ENCODE measurements at places on chromosomes 16 and 17.

GRCh38 chr16:23523321-23523720, 13.0 kb upstream of the GGA2 start:
- DNase-seq: no peak

- no peak for DNase-seq
Observed at GRCh38 chr17:27622986-27623385, 8.0 kb upstream of the LGALS9 start.

DNA sequence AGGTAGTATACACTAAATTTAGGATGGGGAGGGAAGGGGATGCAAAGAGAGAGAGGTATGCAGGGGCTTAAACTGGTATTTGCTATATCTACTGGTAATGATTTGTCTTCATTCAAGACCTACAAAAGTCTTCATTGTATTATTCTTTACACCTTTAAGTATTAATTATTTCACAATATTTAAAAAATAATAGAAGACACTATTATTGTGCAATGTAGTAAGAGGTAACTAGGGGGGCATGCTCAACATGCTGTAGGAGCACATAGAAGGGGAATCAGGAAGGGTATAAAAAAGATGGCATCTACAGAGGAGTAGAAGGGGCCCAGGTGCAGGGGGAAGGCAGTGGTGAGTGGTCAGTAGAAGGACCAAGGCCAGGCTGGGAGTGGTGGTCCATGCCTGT, 14.9 kb upstream of the CCR7 start:
- no peak for DNase-seq

DNA sequence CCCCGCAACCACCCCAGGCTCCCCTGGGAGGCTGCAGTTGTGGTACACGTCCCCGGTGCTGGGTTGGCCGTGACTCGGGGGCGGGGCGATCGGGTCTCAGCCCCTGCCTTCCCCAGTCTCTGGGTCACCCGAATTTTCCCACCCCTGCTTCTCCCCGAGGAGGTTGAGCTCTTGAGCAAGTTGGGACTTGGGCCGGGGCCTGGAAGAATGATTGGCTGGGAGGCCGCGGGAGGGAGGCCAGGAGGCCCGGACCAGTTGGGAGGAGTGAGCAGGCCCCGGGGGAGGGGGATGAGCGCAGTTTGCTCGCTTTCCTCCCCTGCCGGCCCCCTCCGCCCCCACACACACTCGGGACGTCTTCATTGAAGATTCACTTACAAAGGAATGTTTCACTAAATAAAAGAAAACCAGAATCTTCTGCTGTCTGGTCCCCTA, 4.5 kb upstream of the HEXIM1 start:
- no peak for DNase-seq

DNA sequence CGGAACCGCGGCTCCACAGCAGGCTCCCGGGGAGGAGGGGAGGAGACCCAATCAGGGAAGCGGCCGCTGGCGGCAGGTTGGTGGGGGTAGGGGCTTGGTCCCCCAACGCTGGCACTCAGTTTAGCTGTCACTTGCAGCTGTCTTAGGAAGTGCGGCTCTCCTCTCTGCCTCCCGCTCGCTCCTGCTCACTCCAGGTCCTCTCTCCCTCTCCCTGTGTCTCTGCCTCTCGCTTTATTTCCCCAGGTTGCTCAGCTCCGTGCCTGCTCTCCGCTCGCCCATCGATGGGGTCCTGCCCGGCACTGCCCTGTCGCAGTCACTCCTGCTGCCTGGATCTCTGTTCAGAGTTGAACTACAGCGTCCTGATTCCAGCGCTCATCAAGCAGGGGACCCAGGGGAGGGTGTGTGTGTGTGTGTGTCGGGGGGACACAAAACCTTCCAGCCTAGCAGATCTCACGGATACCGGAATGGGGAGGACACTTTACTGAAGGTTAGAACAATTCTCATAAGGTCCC, 145.6 kb downstream of the ENGASE start:
- DNase-seq: no peak

DNA sequence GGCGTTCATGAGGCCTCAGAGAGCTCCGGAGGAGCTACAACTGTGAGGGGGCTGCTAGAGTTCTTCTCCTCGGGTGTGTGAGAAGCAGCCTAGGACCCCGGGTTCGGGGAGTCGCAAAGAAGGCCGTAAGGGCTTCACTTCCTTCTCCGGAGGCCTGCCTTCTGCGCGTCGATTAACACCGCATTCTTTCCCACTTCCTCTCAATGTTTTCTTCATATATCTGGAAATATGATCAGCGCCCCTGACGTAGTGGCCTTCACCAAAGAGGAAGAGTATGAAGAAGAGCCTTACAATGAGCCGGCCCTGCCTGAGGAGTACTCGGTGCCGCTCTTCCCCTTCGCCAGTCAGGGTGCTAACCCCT, 449 bp downstream of the SMCR8 start:
- peak; percentile 54 for DNase-seq

DNA sequence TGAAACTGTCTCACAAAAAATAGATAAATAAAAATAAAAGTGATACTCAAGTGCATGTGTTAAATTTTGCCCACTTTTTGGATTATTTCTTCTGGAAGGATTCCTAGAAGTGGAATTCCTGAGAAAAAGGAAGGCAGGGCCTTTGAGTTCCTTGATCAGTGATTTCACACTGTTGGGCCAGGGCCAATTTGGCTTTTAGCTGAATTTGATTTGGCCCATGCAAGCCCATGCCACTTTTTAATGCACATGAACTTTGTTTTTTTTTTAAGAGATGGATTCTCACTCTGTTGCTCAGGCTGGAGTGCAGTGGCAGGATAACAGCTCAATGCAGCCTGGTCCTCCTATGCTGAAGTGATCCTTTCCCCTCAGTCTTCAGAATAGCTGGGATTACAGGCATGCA, 96.3 kb downstream of the TNFRSF13B start:
- no peak for DNase-seq

GRCh38 chr17:39144416-39144840, 7.0 kb downstream of the PLXDC1 start:
- no peak for DNase-seq

- no peak for DNase-seq
Observed at GRCh38 chr17:59365383-59365981, 34.0 kb downstream of the YPEL2 start.

DNA sequence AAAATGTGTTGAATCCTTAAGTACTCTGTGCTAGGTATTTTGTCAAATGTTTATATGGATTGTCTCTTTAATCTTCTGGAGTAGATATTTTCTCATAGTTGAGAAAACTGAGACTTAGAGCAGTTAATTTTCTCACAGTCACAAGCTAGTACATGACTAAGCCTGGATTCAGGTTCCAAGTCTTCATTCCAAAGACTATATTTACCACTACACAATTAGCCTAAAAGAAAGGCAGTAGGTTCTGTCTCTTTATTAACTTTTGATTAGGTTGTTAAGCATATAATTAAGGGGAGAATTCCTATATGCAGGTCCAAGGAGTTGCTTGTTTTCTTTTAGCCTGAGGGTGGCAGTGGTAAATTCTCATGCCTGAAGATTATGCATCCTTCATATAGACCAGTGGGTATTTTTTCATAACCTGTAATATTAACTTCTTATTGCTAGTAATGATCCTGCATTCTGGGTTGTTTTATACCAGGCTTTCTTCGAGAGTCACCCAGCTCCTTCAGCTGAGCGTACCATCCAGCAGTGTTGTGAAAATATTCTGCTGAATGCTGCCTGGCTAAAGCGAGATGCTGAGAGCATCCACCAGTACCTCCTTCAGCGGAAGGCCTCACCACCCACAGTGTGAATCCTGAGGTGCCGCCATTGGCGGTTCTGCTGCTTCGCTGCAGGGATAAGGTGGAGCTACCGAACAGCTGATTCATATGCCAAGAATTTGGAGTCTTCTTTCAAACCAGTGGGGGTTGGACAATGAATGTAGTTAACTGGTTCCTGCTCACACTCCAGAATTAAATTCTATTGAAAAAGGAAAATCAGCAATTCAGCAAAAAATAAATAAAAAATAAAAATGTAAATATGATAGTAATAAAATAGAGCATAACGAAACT, 28.2 kb upstream of the KPNB1 start:
- no peak for DNase-seq

- DNase-seq: no peak
Observed at GRCh38 chr17:9916108-9916507, 11.0 kb upstream of the RCVRN start.

DNA sequence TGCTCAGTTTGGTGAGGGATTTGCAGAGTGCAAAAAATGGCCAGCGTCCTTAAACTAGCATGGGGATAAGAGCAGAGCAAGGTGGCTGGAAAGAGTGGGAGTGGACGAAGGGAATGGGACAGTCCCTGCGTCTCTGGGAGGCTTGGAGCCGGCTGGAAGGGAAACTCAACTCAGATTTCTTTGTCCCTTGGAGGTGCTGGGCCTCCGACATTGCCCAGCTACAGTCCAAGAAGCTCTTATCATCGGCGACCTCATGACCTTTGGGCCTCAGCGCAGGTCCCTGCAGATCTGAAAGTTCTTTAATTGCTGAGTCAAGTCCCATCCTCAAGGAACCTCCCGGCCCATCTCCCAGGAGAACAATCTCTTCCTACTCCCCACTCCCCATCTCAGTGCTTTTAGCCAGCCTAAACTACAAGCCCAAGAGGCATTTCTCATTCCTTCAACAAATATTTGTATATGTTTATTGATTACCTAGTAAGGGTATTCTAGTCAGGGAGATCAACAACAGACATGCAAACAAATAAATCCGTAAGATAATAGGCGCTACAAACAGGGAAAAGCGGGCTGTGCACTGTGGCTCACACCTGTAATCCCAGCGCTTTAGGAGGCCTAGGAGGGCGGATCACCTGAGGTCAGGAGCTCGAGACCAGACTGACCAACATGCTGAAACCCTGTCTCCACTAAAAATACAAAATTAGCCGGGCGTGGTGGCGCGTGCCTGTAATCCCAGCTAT, 985 bp upstream of the TMEM107 start:
- no peak for DNase-seq
